CD4-positive, alpha-beta memory T cell (primary cell): ENCODE measurements at places on chromosomes 7 and 10. TPM values are rescaled to one million over a fixed set of nuclear protein-coding genes. Genes with fewer than 3 reads are reported as not detected.

- H3K4me3 ChIP-seq = no peak overlapping the region
- no peaks in the 10 kb centered on the region for H3K4me1 ChIP-seq
- no peaks in the 10 kb centered on the region for H3K27me3 ChIP-seq
Observed at GRCh38 chr7:132240262-132240661, 336.0 kb downstream of the PLXNA4 start.

GRCh38 chr10:8439040-8439439 is 384.6 kb downstream of the GATA3 start:
- DNase-seq = no peak
- H3K27me3 ChIP-seq = no peaks in the 10 kb centered on the region
- no peaks in the 10 kb centered on the region for H3K36me3 ChIP-seq
- H3K4me3 ChIP-seq = no peak overlapping the region
- H3K27ac ChIP-seq = no peak overlapping the region
- H3K4me1 ChIP-seq = peaks cover 28% of the 10 kb centered on the region

DNA sequence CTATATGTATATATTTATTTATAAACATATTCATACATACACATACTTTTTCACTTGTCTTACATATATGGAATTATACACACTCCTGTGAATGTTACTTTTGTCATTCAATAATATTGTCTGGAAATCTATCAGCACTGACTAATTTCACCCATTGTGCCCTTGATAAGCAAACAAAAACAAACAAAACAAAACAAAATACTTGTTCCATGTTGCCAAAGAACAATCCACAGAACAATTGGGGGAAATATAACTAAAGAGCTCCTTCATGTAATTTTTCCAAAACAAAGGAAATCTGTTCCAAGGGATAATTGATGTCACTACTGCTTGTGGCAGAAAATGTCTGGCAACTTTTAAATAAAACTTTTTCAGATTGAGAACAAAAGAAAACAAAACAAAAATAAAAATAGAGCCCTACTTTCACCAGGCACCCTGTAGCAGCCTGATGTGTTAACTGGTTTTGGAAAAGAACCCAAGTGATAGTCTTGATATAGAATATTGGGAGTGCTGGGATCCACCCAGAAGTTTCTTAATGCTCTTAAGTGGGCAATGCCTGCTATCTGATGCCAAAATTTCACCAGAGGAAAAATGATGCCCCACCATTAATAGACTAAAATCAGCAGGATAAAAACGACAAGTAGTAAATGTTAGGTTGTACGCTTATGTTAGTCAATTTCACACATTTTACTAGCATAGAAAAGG is 34.0 kb upstream of the CCDC7 start:
- no peak overlapping the region for H3K4me3 ChIP-seq
- no peaks in the 10 kb centered on the region for H3K36me3 ChIP-seq
- no peak for DNase-seq
- H3K27me3 ChIP-seq = no peaks in the 10 kb centered on the region
- H3K4me1 ChIP-seq = no peaks in the 10 kb centered on the region

DNA sequence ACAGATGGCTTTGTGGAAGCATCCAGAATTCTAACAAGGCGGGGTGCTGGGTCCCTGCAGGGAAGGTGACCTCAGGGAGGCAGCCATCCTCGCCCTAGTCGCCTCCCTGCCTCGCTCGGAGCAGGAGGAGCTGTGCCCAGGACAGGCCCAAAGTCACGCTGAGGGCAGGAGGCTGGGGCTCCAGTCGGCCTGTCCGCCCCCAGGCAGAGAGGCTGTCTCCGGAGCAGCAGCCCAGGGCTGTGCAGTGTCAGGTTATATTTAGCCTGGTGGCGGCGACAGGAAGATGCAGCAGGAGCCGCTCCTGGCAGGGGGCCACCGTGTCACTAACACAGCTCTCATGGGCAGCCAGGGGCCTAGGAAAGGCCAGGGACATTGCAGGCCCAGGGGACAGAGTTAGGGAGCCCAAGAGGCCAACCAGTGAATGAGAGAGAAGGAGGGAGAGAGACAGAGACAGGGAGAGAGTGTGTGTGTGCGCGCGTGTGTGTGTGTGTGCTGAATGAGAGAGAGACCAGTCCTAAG is 13.5 kb downstream of the KCNH2 start:
- DNase-seq = no peak
- peaks cover 16% of the 10 kb centered on the region for H3K4me1 ChIP-seq
- H3K27ac ChIP-seq = no peak overlapping the region
- H3K27me3 ChIP-seq = no peaks in the 10 kb centered on the region

Gene TMEM140
- total RNA-seq = 31.3 TPM

DNA sequence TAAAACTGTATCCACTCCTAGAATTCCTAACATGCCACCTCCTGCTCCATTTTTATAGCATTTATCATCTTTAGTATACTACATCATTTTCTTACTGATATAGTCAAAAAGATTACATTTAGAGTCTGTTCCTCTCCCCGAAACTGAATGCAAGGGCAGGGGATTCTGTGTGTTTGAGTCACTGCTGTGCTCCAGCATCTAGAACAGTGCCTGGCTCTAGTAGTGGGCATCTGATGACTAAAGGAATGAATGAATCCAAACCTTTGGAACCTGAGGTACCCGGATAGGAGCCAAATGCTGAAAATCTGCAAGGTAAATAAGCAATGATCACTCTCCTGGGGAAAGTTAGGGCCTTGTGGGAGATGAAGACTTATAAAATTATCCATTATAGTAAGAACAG is 18.9 kb downstream of the GOT1 start:
- H3K27me3 ChIP-seq = no peaks in the 10 kb centered on the region
- H3K4me1 ChIP-seq = no peaks in the 10 kb centered on the region

Gene ANKRD7
- not detected for total RNA-seq

DNA sequence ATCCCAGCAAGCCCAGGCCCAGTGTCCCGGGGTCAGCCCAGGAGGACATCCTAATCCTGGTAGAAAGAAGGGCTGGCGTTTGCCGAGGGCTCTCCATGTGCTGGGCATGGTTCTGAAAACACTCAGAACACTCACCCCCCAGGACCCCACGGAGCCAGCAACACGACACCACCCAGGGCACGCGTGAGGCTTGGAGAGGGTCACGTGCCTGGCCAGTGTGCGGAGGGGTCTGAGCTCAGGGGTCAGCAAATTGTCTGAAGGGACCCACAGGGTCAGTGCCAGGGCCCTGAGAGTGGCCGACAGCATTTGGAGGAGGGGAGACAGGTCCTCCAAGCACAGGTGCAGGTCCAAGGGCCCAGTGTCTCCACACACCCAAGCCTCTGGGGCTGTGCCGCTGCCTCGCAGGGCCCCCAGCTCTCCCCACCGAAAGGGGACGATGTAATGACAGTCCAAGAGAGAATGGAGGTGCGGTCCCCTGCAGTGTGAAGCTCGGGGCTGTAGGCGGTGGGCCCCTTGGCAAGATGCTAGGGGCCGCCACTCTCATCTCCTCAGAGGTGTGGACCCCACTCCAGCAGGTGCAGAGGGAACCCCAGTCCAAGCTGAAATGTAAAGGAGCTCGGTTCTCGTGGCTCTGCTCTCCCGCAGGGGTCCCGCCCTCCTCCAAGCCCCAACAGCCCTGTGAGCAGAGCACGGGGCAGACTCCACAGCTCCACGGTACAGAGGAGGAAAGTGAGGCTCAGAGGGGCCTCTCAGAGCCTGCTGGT is 7.8 kb downstream of the FOXL3 start:
- no peaks in the 10 kb centered on the region for H3K4me1 ChIP-seq
- no peaks in the 10 kb centered on the region for H3K27me3 ChIP-seq
- no peak for DNase-seq

GRCh38 chr10:107133656-107134055 is 30.9 kb downstream of the SORCS1 start:
- H3K4me3 ChIP-seq = no peak overlapping the region
- no peak overlapping the region for H3K27ac ChIP-seq
- DNase-seq = no peak
- H3K36me3 ChIP-seq = no peaks in the 10 kb centered on the region
- H3K4me1 ChIP-seq = no peaks in the 10 kb centered on the region

GRCh38 chr10:95290461-95291364 is at the start of gene PDLIM1:
Gene PDLIM1 (minus strand): TSS chr10:95291003. CDS start chr10:95290915, 88 bp downstream.
- H3K27ac ChIP-seq = no peak within 1 kb of the TSS
- no peaks in the 10 kb centered on the region for H3K36me3 ChIP-seq
- peak within 1 kb of the TSS; percentile 35 for H3K4me3 ChIP-seq
- peaks cover 10% of the 10 kb centered on the region for H3K27me3 ChIP-seq
- DNase-seq = no peak

DNA sequence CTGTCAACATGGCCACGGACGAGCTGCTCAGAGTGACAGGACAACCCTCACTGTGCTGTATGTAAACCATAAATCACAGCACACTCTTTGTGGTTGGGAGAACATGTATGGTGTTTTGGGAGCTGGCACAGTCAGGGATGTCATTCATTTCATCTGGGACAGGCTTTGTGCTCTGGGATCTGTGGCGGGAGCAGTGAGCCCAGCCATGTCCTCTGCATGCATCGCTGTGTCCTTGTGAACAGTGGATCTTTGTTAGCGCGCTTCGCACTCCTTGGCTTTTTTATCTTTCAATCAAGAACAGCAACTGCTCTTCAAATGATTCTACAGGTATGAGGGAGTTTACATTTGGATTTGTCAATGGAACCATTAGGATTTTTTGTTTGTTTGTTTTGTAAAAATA is 7.1 kb downstream of the CCM2 start:
- H3K4me3 ChIP-seq = no peak overlapping the region
- DNase-seq = no peak
- H3K36me3 ChIP-seq = no peaks in the 10 kb centered on the region
- H3K27me3 ChIP-seq = no peaks in the 10 kb centered on the region
- no peak overlapping the region for H3K27ac ChIP-seq

DNA sequence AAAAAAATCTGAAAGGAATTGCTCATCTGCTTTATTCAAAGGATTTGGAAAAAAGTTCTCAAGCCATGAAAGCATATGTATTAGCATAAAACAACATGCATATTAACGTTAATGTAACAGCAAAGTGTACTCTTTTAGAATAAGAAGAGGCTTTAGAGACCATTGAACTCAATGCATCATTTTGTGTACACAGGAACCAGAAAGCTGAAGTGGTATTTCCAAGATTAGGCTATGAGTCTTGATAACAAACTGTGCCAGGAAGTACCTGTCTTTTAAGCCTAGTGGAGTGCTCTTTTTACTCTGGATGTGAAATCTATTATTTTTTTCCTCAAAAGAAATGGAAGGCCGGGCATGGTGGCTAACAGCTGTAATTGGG is 164.2 kb downstream of the THSD7A start:
- no peak overlapping the region for H3K27ac ChIP-seq
- no peaks in the 10 kb centered on the region for H3K27me3 ChIP-seq
- DNase-seq = no peak
- no peaks in the 10 kb centered on the region for H3K36me3 ChIP-seq

- no peaks in the 10 kb centered on the region for H3K27me3 ChIP-seq
- no peak overlapping the region for H3K4me3 ChIP-seq
- no peak for DNase-seq
- H3K36me3 ChIP-seq = no peaks in the 10 kb centered on the region
- H3K27ac ChIP-seq = no peak overlapping the region
Observed at GRCh38 chr7:10022957-10023356, 950.7 kb upstream of the PHF14 start.

Gene ZNF727
- 0.20 TPM for total RNA-seq

DNA sequence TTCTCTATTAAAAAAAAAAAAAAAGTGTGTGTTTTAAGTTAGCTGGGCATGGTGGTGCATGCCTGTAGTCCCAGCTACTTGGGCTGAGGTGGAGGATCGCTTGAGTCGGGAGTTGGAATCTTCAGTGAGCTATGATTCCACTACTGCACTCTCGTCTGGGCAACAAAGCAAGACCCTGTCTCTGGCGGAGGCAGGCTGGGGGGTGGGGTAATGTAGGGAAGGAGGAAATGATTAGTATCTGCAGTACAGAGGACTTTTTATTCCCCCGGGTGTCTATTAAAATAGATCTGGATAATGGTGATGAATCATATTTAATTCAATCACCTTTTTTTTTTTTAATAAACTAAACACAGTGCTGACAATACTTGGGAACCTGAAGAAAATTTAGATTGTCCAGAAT is 6.5 kb downstream of the CBX3 start:
- DNase-seq = no peak
- H3K27ac ChIP-seq = no peak overlapping the region
- H3K4me1 ChIP-seq = peaks cover 41% of the 10 kb centered on the region
- peaks cover 50% of the 10 kb centered on the region for H3K36me3 ChIP-seq
- H3K4me3 ChIP-seq = no peak overlapping the region

DNA sequence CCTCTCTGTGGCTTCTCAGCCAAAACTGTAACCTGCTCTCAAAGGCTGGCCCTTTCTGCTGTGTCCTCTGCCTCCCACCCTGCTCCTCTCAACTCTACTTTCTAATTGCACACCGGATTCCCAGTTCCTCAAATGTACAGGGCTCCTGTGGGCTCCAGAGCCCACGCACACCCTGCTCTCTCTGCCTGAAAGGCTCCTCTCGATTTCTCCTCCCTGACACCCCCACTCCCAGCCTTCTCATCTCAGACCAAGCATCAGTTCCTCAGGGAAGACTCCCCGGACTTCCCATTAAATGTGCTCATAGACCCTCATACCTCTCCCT is 111.7 kb upstream of the STEAP1B start:
- no peak overlapping the region for H3K27ac ChIP-seq
- DNase-seq = no peak
- H3K27me3 ChIP-seq = no peaks in the 10 kb centered on the region
- no peaks in the 10 kb centered on the region for H3K4me1 ChIP-seq
- H3K36me3 ChIP-seq = no peaks in the 10 kb centered on the region
- H3K4me3 ChIP-seq = no peak overlapping the region

- no peak overlapping the region for H3K4me3 ChIP-seq
- no peak overlapping the region for H3K27ac ChIP-seq
- H3K36me3 ChIP-seq = no peaks in the 10 kb centered on the region
- no peaks in the 10 kb centered on the region for H3K4me1 ChIP-seq
- no peaks in the 10 kb centered on the region for H3K27me3 ChIP-seq
Observed at GRCh38 chr10:23868121-23868520, 340.8 kb upstream of the KIAA1217 start.

DNA sequence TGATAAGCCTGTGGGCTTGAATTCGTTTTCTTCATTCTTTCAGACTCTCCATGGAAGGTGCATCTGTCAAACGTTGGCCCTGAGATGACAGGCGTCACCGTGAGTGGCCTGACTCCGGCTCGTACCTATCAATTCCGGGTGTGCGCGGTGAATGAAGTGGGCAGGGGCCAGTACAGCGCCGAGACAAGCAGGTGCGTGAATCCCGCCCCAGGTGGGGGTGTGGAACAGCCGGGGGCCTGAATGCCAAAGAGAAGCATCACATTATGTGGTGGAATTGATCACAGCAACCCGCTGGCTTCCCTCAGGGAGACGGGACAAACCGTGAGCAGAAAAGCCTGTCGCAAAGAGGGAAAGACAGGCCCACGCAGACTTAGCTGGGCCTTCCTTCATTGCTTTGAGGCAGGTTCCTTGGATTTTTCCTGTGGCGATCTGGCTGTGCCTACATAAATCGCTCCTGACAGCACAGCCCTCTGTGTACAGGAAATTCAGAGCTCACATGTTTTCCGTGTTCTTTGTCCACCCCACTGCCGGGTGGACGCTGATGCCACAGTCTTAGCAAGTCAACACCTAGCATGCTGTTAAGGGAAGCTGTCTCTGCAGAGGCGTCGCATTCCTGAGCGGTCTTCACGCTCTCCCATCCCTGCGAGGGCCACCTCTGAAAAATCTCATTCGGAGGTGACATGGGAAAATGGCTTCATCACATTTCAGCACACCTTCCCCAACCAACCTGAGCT is 671.0 kb upstream of the FOXK1 start:
- no peaks in the 10 kb centered on the region for H3K27me3 ChIP-seq
- no peaks in the 10 kb centered on the region for H3K36me3 ChIP-seq
- H3K27ac ChIP-seq = no peak overlapping the region
- no peak for DNase-seq
- H3K4me1 ChIP-seq = no peaks in the 10 kb centered on the region

Gene ADAM12
- 0.17 TPM for total RNA-seq

GRCh38 chr7:102214477-102215072 is 72.1 kb upstream of the SH2B2 start:
- no peaks in the 10 kb centered on the region for H3K4me1 ChIP-seq
- no peaks in the 10 kb centered on the region for H3K27me3 ChIP-seq
- no peak overlapping the region for H3K4me3 ChIP-seq
- H3K36me3 ChIP-seq = peaks cover 6% of the 10 kb centered on the region
- H3K27ac ChIP-seq = no peak overlapping the region

Gene APBB1IP
- 106 TPM for total RNA-seq

Gene CHAT
- not detected for total RNA-seq
